A549 treated with GW870086 at 1 μM for 4 hours (cell line): ENCODE measurements at places on chromosomes 2 and 18. TPM values are rescaled to one million over a fixed set of nuclear protein-coding genes. Genes with fewer than 3 reads are reported as not detected.

KCNE4 gene
- total RNA-seq, result 0.24 to 0.69 TPM (median 0.57 TPM) in 5 replicates

SCLY gene
- 16.3 to 23.2 TPM (median 21.6 TPM) in 5 replicates for total RNA-seq

RAMP1 gene
- total RNA-seq, result not detected in 5 replicates

EFR3B gene
- total RNA-seq, result 11.3 to 13.7 TPM (median 12.3 TPM) in 5 replicates

ACVR1 gene
- total RNA-seq, result 20.0 to 26.0 TPM (median 25.3 TPM) in 5 replicates

TEKT4 gene
- total RNA-seq, result not detected in 5 replicates

ZBTB7C gene
- 0.12 to 0.33 TPM (median 0.19 TPM) in 5 replicates for total RNA-seq

CHRNG gene
- total RNA-seq, result not detected in 5 replicates

SPDYA gene
- total RNA-seq, result 0.08 to 0.47 TPM (median 0.24 TPM) in 5 replicates

GPR17 gene
- 0.08 to 0.16 TPM (median 0.15 TPM) in 3 of 5 replicates, not detected in the others for total RNA-seq

FNDC4 gene
- 3.5 to 6.2 TPM (median 4.0 TPM) in 5 replicates for total RNA-seq

IL1RL1 gene
- 0.53 to 1.4 TPM (median 0.83 TPM) in 5 replicates for total RNA-seq

APLF gene
- 0.54 to 0.66 TPM (median 0.66 TPM) in 5 replicates for total RNA-seq
